Adipocyte (in vitro differentiated cells): ENCODE measurements at places on chromosomes 7 and 10.

GRCh38 chr10:85612378-85612775 lies 754.2 kb downstream of the GRID1 start:
- no peak for DNase-seq

- DNase-seq: no peak
Observed at GRCh38 chr10:14311206-14311957, 19.3 kb downstream of the FRMD4A start.

DNA sequence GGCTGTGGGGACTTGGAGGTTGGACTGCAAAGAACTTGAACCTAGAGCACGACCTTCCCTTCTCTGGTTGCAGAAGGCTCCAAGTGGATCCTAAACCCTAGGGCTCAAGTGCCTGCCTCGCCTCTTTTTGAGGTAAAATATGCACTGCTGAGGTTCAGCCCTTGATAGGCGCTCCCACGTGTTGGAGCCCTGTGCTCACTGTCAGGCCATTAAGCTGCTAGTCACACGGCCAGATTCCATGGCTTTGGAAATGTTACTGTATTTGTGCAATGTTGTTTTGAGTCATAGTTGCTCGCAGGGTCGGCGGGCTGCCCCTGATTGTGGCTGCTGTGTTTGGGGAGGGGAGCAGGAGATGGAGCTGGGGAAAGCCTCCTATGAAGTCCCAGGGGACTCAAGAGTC lies 39.8 kb upstream of the PCBD1 start:
- no peak for DNase-seq

- DNase-seq: no peak
Observed at GRCh38 chr7:12161146-12161545, 49.9 kb upstream of the TMEM106B start.

- DNase-seq: no peak
Observed at GRCh38 chr7:102413091-102413490, 16.9 kb downstream of the PRKRIP1 start.
